ENCODE measurements at places on chromosomes 1 and 21. TPM values are rescaled to one million over a fixed set of nuclear protein-coding genes. Genes with fewer than 3 reads are reported as not detected.

Gene PRELP
- total RNA-seq: not detected

Gene NBPF26
- 22.9 TPM for total RNA-seq

Gene RNU1-2
- 1,290 TPM for total RNA-seq

Gene WDR64
- not detected for total RNA-seq

Gene INKA2
- total RNA-seq: 0.54 TPM

Gene NHLH2
- total RNA-seq: not detected

Gene FCAMR
- total RNA-seq: not detected

Gene AK4
- total RNA-seq: 26.8 TPM

Gene OR2T11
- not detected for total RNA-seq

Gene NGF
- total RNA-seq: not detected

Gene PBX1
- 2.0 TPM for total RNA-seq

Gene PHLDA3
- total RNA-seq: 12.3 TPM

Gene FCRLA
- 0.15 TPM for total RNA-seq

Gene ATP5PB
- total RNA-seq: 178 TPM

All from Panc1 (cell line).